ENCODE measurements at places on chromosomes 1 and 21.
A peak's percentile ranks its signal among the peaks of the same experiment; 100 is the strongest.

- no peak for DNase-seq
Measured at GRCh38 chr21:45634511-45635183, 8.9 kb upstream of the PCBP3 start.

DNA sequence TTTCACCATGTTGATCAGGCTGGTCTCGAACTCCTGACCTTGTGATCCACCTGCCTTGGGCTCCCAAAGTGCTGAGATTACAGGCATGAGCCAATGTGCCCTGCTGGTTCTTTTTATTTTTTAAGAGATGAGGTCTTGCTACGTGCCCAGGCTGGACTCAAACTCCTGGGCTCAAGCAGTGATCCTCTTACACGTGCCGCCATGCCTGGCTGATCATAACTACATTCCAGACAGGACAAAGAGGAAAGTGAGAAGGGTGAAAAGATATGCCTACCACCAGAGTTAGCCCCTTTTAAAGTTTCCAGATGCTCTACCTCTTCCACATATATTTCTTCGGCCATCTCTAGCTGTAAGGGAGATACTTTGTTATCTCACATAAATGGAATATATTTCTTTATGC lies 79.7 kb upstream of the SOX13 start:
- DNase-seq = no peak

DNA sequence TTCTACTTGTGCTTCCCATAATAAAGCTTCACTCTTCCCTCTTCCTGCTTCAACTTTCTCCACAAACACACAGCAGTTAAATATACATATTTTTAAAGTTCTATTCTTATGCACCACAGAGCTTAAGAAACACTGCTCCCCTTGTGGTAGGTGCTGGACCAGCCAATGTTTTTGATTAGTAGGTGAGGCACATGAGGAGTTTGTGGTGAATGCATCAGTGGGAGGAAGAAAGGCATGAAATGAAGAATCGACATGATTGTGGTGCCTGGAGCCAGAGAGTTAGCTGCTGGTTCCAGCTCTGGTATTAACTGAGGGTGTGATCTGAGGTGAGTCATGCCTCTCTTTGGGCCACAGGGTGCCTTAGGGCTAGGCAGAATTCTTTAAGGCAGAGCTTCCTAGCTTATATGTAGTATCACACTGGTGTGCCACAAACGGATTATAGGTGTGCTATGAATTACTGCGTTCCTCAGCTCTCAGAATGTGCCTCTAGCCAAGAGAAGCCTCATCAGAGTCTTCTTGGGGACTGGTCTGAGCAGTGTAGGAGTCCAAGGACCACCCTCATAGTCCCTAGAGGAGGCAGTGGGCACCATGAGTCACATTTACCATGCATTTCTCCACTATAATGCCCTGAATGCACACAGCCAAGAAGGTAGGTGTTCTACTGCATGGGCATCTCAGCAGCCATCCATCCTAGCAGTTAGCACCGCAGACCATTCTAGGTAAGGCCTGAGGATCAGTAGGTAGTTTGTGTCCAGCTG lies 97.4 kb upstream of the SGIP1 start:
- peak; percentile 57 for DNase-seq

GRCh38 chr1:169528215-169529067 lies 42.7 kb upstream of the SLC19A2 start:
- DNase-seq = no peak
